Activated T-cell treated with anti-CD3 and anti-CD28 coated beads, Interleukin-2, amount 50 U/mL, for 1 hour (primary cell): ENCODE measurements at places on chromosomes 6 and 20.

DNA sequence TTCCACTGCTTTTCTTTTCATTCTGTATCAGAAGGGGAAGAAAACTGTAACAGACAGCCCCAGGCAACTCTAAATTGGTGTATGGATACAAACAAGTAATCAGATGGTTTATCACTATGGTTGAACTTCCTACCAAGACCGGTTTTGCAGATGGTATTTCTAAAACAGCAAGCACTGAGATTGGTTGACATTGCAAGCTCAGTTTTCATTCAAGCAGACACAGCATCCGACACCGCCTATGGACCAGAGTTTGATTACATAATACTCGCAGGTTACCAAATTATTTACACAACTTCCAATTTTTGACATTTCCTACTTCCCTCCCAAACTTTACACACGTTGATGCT lies 209.9 kb downstream of the ALDH8A1 start:
- DNase-seq, result no peak

DNA sequence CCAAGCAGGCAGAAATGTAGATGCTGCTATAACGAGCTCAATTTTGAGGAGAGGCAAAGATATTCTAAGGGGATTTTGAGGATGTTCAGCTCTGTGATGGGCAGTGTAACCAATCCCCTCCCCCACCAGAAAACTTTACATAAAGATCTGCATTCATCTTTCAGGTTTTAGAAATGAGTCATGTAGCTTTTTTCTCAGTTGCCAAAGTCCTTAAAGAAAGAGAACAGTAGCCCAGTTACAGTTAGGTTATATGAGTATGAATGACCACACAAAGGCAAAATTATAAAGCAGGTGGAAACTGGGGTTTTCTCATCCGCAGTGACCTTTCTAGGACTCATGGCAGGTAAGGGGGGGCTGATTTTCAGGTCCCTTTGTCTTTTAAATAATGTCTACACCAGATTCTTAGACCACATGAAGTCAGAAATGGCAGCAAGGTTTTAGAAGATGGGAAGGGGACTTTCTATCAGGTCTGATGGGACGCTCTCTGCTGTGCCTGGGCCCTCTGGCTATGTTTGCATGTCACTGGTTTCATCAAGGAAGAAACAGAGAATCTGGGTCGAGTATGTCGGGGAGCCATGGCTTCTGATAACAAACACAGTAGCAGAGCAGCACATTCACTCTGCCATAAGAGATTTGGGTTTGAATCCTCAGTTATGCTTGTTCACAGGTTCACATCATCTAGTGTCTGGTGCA lies 94.7 kb downstream of the CLIC5 start:
- DNase-seq, result no peak

DNA sequence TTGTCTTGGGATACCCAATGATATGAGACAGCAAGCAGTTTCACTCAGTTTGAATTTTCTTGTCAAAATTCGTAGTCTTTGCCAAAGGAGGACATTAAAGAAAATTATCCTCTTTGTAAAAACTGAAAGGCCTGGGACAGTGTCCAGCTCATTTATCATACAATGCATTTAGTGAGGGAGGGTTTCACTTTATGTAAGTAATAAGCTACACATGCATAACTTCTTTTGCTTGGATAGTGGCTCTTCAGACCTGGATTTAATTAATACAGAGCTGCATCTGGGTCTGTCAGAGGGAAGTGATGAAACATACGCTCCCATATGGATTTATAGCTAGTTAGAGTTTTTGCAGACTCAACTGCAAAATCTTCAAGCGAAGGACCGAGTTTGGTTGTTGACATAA lies 175.6 kb downstream of the PHACTR1 start:
- no peak for DNase-seq

GRCh38 chr6:146689806-146690205 lies 91.0 kb downstream of the ADGB start:
- no peak for DNase-seq

DNA sequence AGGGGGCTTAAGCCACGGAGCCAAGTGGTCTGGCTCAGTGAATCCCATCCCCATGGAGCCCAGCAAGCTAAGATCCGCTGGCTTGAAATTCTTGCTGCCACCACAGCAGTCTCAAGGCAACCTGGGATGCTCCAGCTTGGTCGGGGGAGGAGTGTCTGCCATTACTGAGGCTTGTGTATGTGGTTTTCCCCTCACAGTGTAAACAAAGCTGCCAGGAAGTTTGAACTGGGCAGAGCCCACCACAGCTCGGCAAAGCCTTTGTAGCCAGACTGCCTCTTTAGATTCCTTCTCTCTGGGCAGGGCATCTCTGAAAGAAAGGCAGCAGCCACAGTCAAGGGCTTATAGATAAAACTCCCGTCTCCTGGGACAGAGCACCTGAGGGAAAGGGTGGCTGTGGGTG lies 25.5 kb upstream of the IL20RA start:
- DNase-seq, result no peak

- DNase-seq, result no peak
Observed at GRCh38 chr20:57857118-57857517, 147.3 kb upstream of the PMEPA1 start.

DNA sequence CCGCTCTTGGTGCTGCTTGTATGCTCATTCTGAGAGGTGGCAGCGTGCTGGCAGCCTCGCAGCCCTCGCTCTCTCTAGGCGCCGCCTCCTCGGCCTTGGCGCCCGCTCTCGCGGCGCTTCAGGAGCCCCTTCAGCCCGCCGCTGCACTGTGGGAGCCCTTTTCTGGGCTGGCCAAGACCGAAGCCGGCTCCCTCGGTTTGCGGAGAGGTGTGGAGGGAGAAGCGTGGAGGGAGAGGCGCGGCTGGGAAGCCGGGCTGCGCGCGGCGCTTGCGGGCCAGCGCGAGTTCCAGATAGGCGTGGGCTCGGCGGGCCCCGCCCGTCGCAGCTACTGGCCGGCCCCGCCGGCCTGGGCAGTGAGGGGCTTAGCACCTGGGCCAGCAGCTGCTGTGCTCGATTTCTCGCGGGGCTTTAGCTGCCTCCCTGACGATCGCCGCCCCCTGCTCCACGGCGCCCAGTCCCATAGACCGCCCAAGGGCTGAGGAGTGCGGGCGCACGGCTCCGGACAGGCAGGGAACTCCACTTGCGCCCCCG lies 19.5 kb upstream of the FAM8A1 start:
- peak; percentile 40 for DNase-seq

GRCh38 chr6:99746261-99746895 lies 139.7 kb downstream of the PRDM13 start:
- peak; percentile 19 for DNase-seq

GRCh38 chr6:80214436-80215022 lies 108.1 kb downstream of the BCKDHB start:
- DNase-seq, result no peak

DNA sequence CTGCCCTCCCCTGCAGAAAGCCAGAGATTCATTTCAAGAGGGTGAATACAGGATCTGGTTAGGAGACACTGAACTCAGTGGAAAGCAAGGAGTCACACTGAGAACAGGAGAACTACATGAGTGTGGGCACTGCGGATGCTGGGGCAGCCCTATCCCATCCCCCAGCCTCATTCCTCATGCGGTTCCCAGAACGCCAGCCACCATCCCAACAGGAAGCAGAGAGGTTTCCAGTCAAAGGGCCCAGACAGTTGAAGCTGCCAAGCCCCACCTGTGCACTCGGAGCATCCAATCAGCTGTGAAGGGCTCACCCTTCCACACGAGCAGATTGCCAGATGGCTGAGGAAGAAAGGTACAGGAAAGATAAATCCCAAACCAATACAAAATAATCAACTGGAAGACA lies 50.7 kb upstream of the PRND start:
- DNase-seq, result no peak

- no peak for DNase-seq
Observed at GRCh38 chr6:167397712-167398111, 72.8 kb downstream of the TTLL2 start.

GRCh38 chr6:14742171-14742570 lies 503.7 kb upstream of the JARID2 start:
- DNase-seq, result no peak

DNA sequence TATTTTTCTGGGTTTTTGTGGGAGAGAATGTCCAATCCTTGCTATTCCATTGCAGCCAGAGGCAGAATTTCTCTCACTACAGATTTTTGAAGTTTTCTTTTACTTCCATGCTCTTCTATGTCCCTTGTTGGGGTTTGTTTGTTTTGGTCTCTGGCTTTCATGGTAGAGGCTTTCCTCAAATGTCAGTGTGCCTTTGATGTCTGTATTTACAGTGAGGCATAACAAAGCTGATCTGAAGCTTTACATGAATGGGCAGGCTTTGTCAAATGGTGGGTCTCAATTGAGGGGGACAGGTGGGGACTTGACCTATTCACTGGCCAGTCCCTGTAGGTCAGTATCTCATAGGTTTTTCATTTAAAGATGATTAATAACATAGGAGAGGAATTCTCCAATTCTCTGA lies 8.6 kb upstream of the CARMIL1 start:
- no peak for DNase-seq

- no peak for DNase-seq
Observed at GRCh38 chr20:24117383-24117782, 128.8 kb upstream of the GGTLC1 start.

GRCh38 chr20:10090588-10091166 lies 55.9 kb downstream of the ANKEF1 start:
- DNase-seq, result peak; percentile 15

GRCh38 chr20:37316775-37317170 lies 27.3 kb downstream of the MANBAL start:
- DNase-seq, result no peak

DNA sequence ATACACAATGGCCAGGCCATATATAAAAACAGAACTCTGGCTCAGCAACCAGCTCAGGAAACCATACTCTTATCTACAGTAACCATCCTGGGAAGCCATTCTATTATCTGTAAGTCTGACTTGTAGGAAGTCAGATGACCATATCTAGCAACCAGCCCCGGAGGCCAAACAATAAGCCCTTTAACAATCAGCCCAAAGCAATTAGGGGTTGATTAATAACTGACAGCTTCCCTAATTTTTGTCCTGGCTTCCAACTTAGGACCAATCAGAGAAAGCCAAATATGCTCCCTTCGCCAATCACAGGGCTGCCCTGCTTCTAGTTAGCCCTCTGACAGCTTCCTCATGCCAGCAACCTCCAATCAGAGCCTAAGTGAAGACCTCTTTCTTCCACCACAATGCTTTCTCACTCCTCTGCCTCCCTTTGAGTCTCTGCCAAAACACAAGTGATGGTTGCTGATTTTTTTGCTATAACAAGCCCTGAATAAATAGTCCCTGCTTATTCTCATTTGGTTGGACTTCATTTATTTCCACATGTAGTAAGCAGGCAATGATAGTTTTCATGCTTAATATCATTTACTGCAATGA lies 37.8 kb upstream of the STXBP5 start:
- no peak for DNase-seq

GRCh38 chr20:38144598-38144973 lies 20.5 kb downstream of the TGM2 start:
- DNase-seq, result no peak
